ENCODE measurements at places on chromosomes 2 and 18.

DNA sequence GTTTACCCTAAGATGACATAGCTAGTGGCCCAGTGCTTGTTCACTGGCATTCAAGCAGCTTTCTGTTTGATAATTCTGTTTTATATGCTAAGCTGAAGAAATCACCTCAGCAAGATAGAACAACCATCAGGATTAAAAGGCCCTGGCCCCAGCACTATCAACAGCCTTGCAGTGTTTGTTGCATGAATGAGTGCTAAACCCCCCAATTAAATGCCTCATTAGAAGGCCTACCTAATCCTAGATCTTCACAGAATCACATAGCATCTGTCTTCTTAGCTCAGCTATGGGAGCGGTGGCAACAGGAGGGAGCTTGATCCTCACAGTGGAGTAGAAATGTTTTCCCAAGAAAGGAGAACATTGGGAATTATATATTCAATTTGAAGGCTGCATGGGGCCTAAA lies 194.1 kb upstream of the HNMT start:
- DNase-seq: no peak

GRCh38 chr2:120883607-120884440 lies 148.2 kb downstream of the GLI2 start:
- DNase-seq: no peak

- no peak for DNase-seq
Measured at GRCh38 chr2:68734688-68735525, at the start of gene ARHGAP25. TSS of gene ARHGAP25 (plus strand) at chr2:68734811. CDS start at chr2:68735200, 389 bp downstream.

DNA sequence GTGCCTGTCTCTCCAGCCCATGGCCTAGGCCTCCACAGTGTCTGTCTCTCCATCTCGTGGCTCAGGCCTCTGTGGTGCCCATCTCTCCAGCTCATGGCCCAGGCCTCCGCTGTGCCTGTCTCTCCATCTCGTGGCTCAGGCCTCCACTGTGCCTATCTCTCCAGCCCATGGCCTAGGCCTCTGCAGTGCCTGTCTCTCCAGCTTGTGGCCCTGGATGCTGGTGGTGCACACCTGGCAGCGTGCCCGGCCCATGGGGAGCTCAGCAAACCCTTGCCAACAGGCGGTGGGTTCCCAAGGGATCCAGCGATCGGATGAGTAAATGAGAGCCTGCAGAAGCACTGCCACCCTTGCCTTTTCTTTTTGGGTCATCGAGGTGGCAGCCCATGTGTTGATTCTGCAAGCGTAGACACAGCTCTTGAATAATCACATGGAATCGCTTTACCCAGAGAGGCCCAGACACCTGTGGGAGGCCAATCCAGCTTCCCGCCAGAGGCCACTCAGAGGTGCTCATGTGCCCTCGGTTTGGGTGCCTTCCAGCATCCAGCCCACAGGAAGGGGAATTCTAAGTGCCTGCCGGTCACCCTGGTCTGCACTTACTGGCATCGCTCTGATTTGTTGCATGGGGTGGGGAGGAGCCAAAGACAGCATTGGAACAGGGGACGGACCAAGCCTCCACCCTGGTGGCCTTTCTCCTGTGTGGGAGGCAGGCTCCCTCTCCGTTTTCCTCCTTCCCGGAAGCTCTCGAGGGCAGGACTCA lies 101.8 kb upstream of the HDAC4 start:
- no peak for DNase-seq

DNA sequence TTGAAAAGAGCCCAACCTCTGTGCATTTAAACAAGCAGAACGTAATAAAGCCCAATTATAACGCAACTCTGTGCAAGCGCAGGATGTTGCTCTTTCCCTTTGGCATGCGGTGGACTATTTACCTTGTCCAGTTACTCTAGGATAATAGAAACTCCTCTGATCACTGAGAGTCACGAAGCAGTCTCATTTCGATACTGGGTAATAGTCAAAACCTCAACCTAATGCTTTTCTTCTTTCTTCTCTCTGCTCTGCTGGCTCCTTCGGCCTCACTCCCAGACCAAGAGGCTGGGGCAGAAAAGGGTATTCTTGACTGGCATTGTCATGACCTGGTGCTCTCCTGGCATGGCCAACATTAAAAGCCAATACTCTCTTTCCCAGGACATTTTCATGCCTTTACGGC lies 89.7 kb upstream of the GCFC2 start:
- DNase-seq: no peak

GRCh38 chr2:162768656-162769055 lies 69.9 kb downstream of the KCNH7 start:
- no peak for DNase-seq

DNA sequence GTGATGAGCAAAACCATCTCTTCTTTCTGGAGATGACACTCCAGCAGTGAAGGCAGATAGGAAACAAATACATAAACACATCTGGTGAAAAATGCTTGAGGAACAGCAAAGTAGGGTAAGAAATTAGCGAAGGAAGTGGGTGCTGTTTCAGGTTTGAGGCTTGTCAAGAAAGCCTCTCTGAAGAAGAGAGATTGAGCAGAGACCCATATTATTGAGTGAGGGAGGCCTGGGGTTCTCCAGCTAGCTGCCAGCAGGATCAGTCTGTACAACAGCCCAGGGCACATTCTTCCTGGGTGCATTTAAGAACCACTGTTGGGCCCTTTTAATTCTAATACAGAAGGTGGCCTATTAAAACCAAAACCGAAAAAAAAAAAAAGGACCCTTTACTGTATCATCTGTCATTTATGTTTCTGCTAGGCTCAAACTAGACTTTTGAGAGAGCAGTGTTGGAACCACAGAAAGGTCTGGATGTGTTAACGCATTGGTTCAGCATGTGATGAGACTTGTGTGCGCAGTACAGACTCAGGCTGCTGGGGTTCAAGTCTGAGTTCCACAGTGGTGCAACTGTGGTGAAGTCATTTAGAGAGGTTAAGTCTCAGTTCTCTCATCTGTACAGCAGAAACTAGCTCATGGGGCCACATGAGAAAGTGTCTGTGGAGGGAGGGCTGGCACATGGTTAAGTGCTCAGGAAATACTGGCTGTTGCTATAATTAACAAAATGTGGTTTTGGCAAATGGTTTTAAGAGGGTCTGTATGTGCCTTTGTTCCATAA lies 28.9 kb downstream of the MGAT5 start:
- no peak for DNase-seq

GRCh38 chr2:201502713-201503112 lies 51.2 kb downstream of the STRADB start:
- no peak for DNase-seq

DNA sequence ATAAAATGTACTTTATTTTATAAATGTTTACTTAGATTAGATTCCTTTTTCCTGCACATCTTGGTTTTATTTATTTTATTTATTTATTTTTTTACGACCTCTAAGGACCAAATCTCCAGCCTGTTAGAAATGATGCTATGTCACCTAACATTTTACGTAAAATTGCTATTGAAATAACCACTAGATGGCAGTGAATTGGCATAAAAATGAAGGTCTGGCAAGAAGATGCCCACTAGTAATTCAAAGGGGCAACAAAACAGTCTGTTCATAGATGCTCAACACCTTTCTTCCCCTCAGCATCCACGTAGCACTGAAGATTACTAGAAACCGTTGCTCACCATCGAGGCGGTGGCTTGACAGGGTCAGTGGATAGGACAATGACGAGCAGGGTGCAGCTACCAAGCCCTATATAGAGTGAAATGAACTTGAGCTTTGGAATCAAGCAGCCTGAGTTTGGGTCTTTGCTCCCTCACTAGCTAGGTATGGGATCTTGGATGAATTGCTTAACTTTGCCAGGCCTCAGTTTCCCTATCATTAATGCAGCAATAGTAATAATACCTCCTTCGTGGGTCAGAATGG lies 128.7 kb upstream of the L3MBTL4 start:
- no peak for DNase-seq

DNA sequence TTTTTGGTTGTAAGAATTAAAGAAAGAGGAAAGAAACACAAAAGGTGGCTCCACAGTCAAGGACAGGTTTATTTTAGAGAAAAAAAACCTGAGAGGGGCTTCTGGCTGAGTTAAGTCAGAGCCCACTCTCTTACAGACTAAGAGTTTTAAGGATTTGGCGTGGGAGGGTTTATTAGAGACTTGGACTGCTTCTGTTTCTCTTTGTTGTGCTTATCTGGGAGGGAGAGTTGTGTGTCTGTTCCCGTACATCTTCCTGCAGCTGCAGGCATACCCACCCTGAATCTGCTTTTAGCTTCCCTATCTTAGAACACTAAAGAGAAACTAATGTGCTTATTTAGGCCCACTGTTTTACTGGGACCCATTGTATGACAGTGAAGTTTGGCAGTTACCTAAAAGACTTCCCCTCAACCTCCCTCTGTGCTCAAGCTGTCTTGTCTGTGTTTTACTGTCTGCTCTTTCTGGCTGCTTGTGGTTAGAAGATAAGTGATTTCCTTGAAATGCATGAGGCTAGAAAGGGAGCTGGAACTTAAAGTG lies 2.7 kb downstream of the RSAD2 start:
- no peak for DNase-seq

GRCh38 chr2:171747371-171747770 lies 60.1 kb downstream of the DYNC1I2 start:
- no peak for DNase-seq

GRCh38 chr2:204065566-204065965 lies 129.0 kb downstream of the ICOS start:
- no peak for DNase-seq

DNA sequence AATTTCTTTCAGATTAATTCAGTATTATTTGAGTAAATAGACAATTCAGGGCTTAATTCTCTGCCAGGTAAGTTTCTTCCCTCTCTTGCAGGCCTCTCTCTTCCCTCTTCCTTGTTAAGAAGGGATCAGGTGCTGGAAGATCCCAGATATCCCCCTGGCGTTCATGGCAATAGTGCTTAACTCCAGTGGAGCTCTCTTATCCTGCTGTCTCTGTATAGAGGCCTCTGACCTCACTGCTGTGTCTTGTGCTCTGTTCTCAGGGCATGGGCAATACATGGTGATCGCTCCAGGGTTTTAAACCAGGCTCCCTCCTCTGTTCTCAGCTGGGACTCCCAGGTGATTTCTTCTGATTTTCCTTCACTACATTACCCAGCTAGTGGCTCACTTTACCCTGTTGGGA lies 226.8 kb downstream of the MC4R start:
- no peak for DNase-seq

- no peak for DNase-seq
Measured at GRCh38 chr2:101696272-101697123, 1.0 kb upstream of the MAP4K4 start.

GRCh38 chr18:74876630-74877243 lies 279.1 kb downstream of the ZNF407 start:
- DNase-seq: no peak

GRCh38 chr2:25545899-25546298 lies 127.5 kb downstream of the DTNB start:
- no peak for DNase-seq

DNA sequence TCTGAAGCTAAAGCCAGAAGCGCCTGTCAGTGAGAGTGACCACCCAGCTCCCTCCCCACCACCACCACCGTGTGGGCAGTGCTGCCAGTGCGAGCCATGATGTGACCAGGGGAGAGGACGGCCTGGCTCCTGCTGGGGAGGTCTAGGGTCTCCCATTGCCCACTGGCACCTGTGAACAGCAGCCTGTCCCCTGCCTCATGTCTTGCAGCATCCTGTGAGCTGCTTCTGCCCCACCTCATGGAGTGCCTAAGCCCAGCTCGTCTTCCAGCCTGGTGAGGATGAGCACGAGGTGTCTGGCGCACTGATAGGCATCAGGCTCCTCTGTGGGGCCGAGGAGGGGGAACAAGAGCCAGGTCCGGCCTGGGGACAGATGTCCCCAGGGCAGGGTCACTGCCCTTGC lies 61.4 kb downstream of the FAM168B start:
- no peak for DNase-seq

All from amygdala (tissue), 56 donors.